H1 (cell line): ENCODE measurements at places on chromosomes 12 and 14. TPM values are rescaled to one million over a fixed set of nuclear protein-coding genes. Genes with fewer than 3 reads are reported as not detected.

GRCh38 chr14:35747379-35747778 lies 61.7 kb downstream of the RALGAPA1 start:
- no peak overlapping the region for H3K27ac ChIP-seq
- no peaks in the 10 kb centered on the region for H3K27me3 ChIP-seq

- H3K4me3 ChIP-seq = no peak overlapping the region
Measured at GRCh38 chr14:71168564-71169427, 261.5 kb downstream of the PCNX1 start.

- H3K4me1 ChIP-seq = no peaks in the 10 kb centered on the region
- H3K27ac ChIP-seq = no peak overlapping the region
- H3K4me3 ChIP-seq = no peak overlapping the region
- DNase-seq = no peak
Measured at GRCh38 chr14:37021390-37021789, 151.0 kb downstream of the SLC25A21 start.

The BAZ2A gene
- polyA plus RNA-seq = 52.0 and 70.9 TPM in 2 replicates

- DNase-seq = no peak
- H3K27ac ChIP-seq = no peak overlapping the region
- no peaks in the 10 kb centered on the region for H3K4me1 ChIP-seq
- no peak overlapping the region for H3K4me3 ChIP-seq
- no peaks in the 10 kb centered on the region for H3K36me3 ChIP-seq
Measured at GRCh38 chr14:74022346-74022745, 3.2 kb downstream of the BBOF1 start.

The DCN gene
- not detected in 2 replicates for polyA plus RNA-seq

GRCh38 chr12:107236824-107237511 lies 143.6 kb upstream of the CRY1 start:
- H3K4me3 ChIP-seq = no peak overlapping the region
- no peak overlapping the region for H3K27ac ChIP-seq
- no peaks in the 10 kb centered on the region for H3K27me3 ChIP-seq
- no peak for DNase-seq
- no peaks in the 10 kb centered on the region for H3K4me1 ChIP-seq

DNA sequence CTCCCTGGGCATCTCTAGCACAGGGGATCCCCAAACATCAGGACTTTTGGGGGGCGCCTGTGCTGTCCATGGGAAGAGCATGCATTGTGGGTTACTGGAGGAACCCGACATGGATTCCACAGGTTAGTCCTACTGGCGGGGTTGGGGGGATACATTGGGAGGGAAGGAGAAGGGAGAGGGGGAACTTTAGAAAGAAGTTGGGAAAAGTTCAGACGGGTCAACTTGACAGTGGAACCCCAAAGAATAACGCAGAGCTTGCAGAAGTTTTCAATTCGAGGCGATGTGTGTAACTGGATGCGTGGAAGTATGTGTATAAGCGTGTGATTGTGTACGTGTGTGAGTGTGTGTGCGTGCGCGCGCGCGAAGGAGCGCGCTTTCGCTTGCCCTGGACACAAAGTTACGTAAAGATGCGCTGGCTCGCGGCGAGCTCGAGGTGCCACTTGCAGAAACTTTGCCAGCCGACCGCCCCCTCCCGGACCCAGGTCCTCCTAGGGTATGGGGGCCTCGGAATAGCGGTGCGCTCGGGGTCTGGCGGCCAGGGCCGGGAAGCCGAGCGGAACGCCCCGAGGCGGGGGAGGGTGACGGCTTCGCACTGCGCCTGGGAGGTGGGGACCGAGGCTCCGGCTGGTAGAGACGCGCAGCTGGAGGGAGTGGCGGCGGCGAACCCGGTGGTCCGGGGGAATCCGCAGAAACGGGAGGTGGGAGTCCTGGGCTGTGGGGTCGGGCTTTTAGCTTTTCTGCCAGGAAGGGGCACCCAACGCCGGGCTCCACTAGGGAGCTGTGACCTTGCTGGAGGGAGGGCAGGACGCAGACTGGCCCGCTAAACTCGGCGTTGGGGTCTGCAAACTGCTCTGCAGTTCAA lies 669 bp downstream of the RFX4 start:
- no peaks in the 10 kb centered on the region; the same call in 1 of the 2 replicates for H3K36me3 ChIP-seq
- H3K27ac ChIP-seq = no peak overlapping the region
- H3K4me3 ChIP-seq = peak overlapping the region; percentile 56

The CPNE6 gene
- 0.02 and 0.05 TPM in 2 replicates for polyA plus RNA-seq

The PLEKHG3 gene
- 43.4 and 52.2 TPM in 2 replicates for polyA plus RNA-seq

DNA sequence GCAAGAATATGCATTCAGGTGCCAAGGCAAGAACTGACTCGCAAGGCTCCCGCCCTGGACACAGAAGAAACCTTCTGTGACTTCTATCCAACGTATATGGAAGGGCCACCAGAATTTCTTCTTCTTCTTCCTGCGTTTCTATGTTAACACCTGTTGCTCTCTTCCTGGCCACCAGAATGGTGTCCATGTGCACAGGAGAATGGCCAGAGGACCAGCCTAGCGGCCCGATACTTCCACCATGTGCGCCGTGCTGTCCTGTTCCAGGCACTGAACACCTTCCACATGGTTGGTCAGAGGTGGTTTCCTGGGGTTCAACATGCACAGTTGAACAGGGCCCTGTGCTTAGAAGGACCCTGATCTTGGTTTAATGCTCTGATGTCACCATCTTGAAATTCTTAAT lies 455.8 kb downstream of the BCL11B start:
- H3K4me3 ChIP-seq = no peak overlapping the region
- H3K27me3 ChIP-seq = no peaks in the 10 kb centered on the region
- H3K4me1 ChIP-seq = no peaks in the 10 kb centered on the region; the same call in none of the 2 replicates
- H3K27ac ChIP-seq = no peak overlapping the region
- no peaks in the 10 kb centered on the region for H3K36me3 ChIP-seq

The RNF212B gene
- polyA plus RNA-seq = 0.36 and 0.95 TPM in 2 replicates

DNA sequence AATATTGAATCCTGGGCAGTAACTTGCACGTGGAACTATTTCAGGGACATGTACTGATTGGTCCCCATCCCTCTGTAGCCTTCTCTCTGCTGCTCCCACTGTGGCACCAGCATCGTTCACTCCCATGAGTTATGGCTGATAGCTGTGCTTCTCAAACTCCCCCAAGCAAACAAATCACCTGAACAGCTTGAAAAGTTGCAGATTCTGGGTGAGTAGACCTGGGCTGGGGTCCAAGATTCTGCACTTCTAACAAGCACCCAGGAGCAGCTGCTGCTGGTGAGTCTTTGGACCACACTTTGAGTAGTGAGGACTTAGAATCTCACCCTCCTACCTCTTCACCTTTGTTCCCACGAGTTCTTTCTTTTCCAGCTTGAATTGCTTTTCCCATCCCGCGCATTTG lies 49.4 kb upstream of the ZFP36L1 start:
- H3K27ac ChIP-seq = no peak overlapping the region
- no peaks in the 10 kb centered on the region for H3K27me3 ChIP-seq
- DNase-seq = no peak

GRCh38 chr12:75437564-75437963 lies 43.0 kb upstream of the GLIPR1 start:
- H3K27me3 ChIP-seq = no peaks in the 10 kb centered on the region
- no peaks in the 10 kb centered on the region for H3K4me1 ChIP-seq
- H3K36me3 ChIP-seq = no peaks in the 10 kb centered on the region
- no peak overlapping the region for H3K4me3 ChIP-seq

GRCh38 chr12:49945394-49946080 lies 5.0 kb upstream of the AQP2 start:
- H3K36me3 ChIP-seq = no peaks in the 10 kb centered on the region
- H3K4me3 ChIP-seq = peak overlapping the region; percentile 16; the same call in 1 of the 2 replicates
- peaks cover 3% of the 10 kb centered on the region for H3K4me1 ChIP-seq
- peak; percentile 97 for DNase-seq
- no peak overlapping the region for H3K27ac ChIP-seq

GRCh38 chr12:93707836-93708235 lies 30.7 kb downstream of the CRADD start:
- no peak for DNase-seq
- H3K27ac ChIP-seq = no peak overlapping the region
- no peaks in the 10 kb centered on the region for H3K36me3 ChIP-seq
- peaks cover 2% of the 10 kb centered on the region; the same call in 1 of the 2 replicates for H3K4me1 ChIP-seq
- no peak overlapping the region for H3K4me3 ChIP-seq

The TAS2R43 gene
- 0.06 and 0.18 TPM in 2 replicates for polyA plus RNA-seq

The PROX2 gene
- polyA plus RNA-seq = 0.03 and 0.08 TPM in 2 replicates

GRCh38 chr12:6902448-6902847 lies 2.2 kb upstream of the LRRC23 start:
- no peak for DNase-seq
- H3K4me1 ChIP-seq = peaks cover 12% of the 10 kb centered on the region
- no peaks in the 10 kb centered on the region for H3K27me3 ChIP-seq
- no peak overlapping the region for H3K27ac ChIP-seq

DNA sequence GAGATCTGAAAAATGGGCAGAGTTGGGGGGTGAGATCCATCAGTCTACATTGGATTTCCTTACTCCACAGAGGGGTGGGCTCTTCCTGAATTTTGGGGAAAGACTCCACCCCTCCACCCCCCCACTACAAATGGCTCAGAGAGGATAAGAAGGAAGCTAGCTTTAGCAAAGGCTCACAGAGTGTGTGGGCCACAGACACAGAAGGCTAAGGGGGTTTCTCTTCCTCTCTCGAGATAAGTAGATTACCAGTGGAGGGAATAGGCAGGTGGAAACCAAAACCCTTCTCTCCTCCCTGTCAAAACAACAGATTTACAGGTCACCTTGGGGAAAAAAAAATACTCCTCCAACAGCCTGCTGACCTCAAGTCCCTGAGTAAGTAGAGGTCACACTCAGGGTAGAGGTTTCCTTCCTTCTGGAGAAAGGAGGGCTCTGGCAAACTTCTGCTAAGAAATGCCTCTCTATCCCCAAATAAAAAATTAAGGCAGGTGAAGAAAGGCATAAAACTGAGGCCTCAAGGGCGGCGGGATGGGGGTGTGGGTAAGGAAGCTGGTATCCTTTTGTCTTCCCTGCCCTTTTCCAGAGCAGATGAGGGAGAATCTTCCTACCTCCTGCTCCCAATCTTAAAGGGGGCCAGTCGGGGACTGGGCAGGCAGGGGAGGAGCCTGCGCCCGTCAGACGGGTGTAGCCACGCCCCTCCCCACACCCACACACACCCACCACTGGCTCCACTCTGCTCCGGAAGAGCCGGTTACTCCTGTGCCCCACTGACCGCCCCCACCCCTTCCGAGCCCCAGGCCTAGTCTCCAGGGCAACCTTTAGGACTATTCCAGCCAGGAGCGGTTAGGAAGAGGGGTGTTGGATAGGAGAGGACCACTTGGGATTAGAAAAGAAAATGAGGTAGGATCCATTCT lies 1.9 kb upstream of the BAZ2A start:
- H3K27ac ChIP-seq = no peak overlapping the region
- peaks cover 35% of the 10 kb centered on the region for H3K4me1 ChIP-seq
- no peaks in the 10 kb centered on the region for H3K36me3 ChIP-seq
- DNase-seq = no peak
- H3K4me3 ChIP-seq = peak overlapping the region; percentile 12; the same call in 1 of the 2 replicates

DNA sequence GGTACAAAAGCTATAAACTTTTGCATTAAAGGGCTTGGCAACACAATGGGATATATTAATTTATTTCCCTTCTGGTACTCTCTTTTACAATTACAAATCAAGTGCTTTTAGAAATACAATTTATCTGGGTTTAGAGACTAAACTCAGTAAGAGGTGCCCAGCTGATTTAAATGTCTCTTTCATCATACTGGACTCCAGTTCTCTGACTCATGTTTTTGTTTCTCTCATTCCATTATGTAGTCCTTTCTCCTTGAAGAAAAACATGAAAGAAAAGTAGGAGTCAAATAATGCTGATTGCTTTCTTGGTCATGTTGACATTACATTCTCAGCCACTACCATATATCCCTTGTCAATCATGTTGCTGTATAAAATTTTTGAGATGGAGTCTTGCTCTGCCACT lies 36.3 kb upstream of the CFL2 start:
- H3K36me3 ChIP-seq = no peaks in the 10 kb centered on the region
- no peaks in the 10 kb centered on the region for H3K4me1 ChIP-seq
- DNase-seq = no peak
- no peaks in the 10 kb centered on the region for H3K27me3 ChIP-seq

DNA sequence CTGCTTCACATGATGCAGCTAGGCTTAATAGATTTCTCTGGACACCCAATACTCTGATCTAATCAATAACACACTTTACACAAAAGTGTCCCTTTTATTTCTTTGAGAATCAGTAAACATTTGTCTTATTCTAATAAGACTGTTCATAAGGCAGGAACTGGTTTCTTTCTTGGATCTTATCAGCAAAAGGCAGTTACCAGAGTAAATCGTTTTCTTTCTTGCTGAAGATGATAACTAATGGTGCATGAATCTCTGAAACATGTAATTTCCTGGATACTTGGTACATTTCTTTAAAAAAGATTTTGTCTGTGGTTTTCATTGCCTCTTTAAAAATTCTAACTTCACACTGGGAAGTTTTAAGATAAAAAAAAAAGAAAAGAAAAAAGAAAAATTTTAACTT lies 39.6 kb downstream of the WIF1 start:
- H3K4me1 ChIP-seq = no peaks in the 10 kb centered on the region
- no peaks in the 10 kb centered on the region for H3K36me3 ChIP-seq
- H3K27me3 ChIP-seq = no peaks in the 10 kb centered on the region
- no peak for DNase-seq

GRCh38 chr12:91988086-91988923 lies 157.3 kb downstream of the BTG1 start:
- H3K4me1 ChIP-seq = no peaks in the 10 kb centered on the region
- H3K4me3 ChIP-seq = no peak overlapping the region
- H3K36me3 ChIP-seq = no peaks in the 10 kb centered on the region
- H3K27me3 ChIP-seq = no peaks in the 10 kb centered on the region
- H3K27ac ChIP-seq = no peak overlapping the region

The TAC3 gene
- polyA plus RNA-seq = 36.0 and 45.3 TPM in 2 replicates

- no peak for DNase-seq
- H3K4me3 ChIP-seq = no peak overlapping the region
Measured at GRCh38 chr12:85266356-85266755, 13.7 kb upstream of the ALX1 start.

DNA sequence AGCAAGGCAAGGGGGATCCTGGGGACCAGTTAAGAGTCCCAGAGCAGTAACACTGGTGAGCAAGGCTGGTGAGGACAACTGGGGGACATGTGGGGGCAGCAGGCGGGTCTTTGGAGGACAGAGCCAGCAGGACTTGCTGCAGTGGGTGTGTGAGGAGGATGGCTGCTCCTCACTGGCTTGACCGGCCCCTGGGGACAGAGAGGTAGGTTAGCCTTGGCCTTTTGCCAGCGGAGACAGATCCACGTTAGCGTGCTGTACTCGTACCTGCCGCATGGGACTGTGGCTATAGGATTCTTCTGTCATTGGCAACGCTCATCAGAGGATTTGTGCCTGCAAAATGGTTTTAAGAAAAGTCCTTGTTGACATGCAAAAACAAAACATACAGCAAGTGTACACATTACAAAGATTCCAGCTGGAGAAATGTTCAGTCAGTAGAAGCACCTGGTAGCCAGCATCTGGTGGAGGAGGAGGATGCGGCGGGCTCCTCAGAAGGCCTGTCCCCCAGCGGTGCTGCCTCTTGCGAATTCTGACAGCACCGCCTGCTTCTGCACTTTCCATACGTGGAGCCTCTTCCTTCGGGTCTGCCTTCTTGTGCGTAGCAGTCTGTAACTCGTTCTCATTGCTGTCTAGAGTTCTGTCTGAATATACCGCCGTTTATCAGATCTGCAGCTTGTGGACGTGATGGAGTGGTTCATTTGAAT lies 91.3 kb downstream of the EP400 start:
- H3K27ac ChIP-seq = no peak overlapping the region
- peaks cover 51% of the 10 kb centered on the region for H3K36me3 ChIP-seq
- H3K4me1 ChIP-seq = no peaks in the 10 kb centered on the region; the same call in 1 of the 2 replicates
- no peak overlapping the region for H3K4me3 ChIP-seq
- no peaks in the 10 kb centered on the region for H3K27me3 ChIP-seq
